H7 (cell line): ENCODE measurements at places on chromosomes 4 and X.

DNA sequence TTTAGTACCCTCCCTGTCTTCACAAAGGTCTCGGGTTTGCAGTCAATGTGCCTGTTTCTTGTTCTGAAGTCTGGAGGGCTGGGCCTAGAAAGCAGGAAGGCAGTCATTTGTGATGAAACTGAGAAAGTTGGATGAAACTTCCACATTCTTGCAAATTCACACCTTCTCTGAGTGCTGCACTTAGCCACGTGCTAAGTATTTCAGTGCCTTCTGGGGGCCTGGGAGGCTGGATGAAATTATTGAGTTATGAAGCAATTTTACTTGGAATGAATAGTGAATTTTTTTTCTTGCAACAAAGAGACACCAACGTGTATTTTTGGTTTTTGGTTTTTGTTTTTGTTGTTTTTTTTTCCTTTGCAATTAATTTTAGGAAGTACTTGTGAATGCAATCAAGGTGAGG lies 71.2 kb downstream of the MSX1 start:
- no peak for DNase-seq

DNA sequence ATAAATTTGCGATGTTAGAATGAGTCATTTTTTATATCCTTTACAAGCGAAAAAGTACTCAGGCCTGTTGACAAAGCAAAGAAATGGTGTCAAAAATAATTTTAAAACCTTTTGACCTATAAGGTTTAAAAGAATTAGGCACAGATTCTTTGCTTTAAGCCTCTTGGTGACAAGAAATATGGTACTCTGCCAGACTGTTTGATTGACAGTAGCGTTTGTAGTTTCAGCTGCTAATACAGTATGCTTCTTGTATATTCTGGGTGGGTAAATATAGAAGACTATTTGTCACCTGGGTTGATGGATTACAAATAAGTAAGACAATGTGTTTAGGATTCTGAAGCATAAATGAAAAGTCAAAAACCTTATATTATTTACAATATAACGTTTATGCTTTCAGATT lies 193.1 kb upstream of the PITX2 start:
- DNase-seq, result no peak

GRCh38 chr4:7933651-7934510 lies 5.8 kb downstream of the AFAP1 start:
- DNase-seq, result no peak

DNA sequence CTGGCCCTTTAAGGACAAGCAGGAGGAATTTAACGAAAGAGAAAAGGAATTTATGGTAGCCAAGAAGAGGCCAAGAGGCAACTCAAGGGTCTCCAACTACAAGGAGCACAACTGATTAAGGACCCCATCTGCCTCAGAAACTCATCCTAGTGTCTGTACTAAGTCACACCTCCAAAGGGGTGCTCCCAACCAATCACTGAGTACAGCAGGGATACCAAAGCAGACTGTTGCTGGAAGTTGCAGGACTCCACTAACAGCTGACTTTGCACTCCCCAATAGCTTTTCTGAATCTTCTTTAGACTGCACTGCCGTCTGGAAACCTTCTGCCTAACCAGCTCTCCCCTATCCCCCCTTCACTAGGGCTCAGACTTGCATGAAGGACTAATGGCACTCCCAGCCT lies 50.6 kb downstream of the ATP11C start:
- no peak for DNase-seq

GRCh38 chrX:55167124-55167803 lies 52.9 kb upstream of the PAGE5 start:
- no peak for DNase-seq

DNA sequence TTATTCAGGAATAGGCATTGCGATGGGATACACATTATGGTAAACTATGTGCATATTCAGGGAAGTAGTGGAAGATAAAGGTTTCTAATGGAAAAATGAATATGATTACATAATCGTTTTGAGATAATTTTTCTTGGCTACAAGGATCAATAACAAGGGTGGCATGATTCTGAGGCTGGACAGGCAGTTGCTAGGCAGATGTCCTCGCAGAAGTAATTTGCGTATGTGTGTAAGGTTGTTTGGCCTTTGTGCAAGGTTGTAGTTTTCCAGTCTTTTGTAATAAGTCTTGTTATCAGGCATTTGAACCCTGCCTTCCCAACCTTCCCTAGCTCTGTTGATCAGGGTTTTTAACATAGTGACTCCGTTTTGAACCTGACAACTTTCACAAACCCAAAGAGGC lies 59.7 kb downstream of the RGS12 start:
- no peak for DNase-seq

DNA sequence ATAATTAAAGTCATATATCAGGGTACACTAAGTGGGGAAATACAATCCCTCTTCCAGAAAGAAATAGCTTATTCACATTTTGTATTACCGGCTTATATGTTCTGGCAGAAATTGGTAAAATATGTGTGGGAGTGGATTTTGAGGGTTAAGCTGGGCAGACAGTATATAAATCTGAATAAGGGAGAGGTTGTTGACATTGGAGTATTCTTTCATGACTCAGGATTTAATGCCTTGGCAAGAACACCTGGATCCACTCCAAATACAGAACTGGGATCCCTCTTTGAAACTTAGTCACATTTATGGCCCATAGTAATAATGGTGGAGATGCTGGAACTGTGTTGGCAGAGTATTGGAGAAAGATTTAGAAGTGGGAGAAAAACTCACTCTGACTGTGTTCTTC lies 54.3 kb upstream of the TET2 start:
- no peak for DNase-seq

- DNase-seq, result no peak
These were observed 13.5 kb downstream of the DCHS2 start for GRCh38 chr4:154478128-154478527.

DNA sequence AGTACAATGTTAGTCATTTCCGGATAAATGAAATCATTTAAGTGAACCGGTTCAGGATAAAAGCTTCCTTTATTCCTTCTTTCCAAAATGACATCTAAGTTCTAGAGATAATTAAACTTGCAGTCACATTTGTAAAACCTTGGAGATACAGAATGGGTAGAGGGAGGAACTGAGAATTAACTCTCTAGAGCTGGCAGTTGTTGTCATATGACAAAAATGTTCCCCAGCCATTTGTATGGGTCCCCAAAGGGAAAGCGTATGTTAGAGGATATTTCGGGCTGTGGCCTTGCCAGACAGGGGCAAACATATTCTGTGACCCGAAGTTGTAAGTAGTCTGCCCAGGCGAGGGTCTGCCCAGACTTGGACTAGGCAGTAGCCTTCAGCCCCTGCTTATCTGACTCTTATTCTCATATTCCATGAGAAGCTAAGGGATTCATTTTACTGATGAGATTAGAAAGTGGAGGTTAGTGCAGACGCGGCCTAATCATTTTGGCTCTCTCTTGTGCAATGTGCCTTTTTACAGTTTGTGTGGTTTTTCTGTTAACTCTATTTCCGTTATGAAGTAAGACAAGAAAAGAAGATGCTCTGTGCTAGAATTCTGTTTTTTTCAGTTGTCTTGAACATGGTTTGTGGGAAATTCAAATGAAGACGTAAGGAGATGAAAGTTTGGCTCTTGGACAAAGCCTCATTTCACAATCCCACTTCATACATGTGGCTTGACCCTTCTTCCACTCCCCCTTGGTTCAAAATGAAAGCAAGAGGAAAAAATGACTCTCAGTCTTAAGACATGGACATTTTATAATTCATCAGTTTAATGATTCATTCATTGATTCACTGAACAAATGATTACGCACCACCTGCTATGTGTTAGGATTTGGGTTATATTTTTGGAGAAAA lies 2394.2 kb upstream of the AGA start:
- no peak for DNase-seq

GRCh38 chrX:48702032-48702431 lies 5.5 kb downstream of the SUV39H1 start:
- DNase-seq, result no peak

- no peak for DNase-seq
These were observed 35.7 kb downstream of the PRKG2 start for GRCh38 chr4:81179326-81179725.

GRCh38 chrX:42857766-42858165 lies 79.8 kb upstream of the PPP1R2C start:
- DNase-seq, result no peak
